Dorsolateral prefrontal cortex (tissue), 122 donors: ENCODE measurements at places on chromosomes 3 and 15.

GRCh38 chr15:62455441-62455921 is 290.4 kb upstream of the C2CD4B start:
- no peak for DNase-seq

- DNase-seq = no peak
Measured at GRCh38 chr15:100429116-100429728, 87.4 kb upstream of the ADAMTS17 start.

- DNase-seq = no peak
Measured at GRCh38 chr3:107992976-107993684, 97.7 kb downstream of the CD47 start.

GRCh38 chr15:70219256-70219895 is 121.7 kb upstream of the TLE3 start:
- DNase-seq = peak; percentile 17

DNA sequence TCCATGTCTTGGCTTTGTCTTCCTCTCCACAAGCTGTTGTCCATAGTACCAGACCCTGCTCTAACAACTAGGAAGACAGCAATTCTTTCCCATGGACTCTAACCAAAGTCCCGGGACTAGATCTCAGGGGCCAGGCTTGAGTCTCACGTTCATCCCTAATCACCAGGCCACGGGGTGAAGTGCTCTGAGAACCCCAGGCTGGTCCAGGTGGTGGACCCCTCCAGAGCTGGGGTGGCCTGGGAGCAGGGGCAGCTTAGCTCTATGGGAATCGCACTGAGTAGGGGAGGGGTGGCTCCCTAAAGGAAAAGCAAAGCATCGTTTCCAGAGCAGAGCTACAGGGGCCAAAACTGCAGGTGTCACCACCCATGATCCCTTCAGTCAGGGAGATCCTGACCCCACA is 150.9 kb downstream of the TPRA1 start:
- DNase-seq = no peak
